ENCODE measurements at places on chromosomes 2 and 18. TPM values are rescaled to one million over a fixed set of nuclear protein-coding genes. Genes with fewer than 3 reads are reported as not detected.

MAP3K19 gene
- not detected for total RNA-seq

CD302 gene
- 32.8 TPM for total RNA-seq

CHRND gene
- not detected for total RNA-seq

RNF25 gene
- 20.8 TPM for total RNA-seq

MCM6 gene
- 10.5 TPM for total RNA-seq

CLK1 gene
- 326 TPM for total RNA-seq

OTOS gene
- not detected for total RNA-seq

DSG1 gene
- not detected for total RNA-seq

TMEM182 gene
- 4.7 TPM for total RNA-seq

CYRIA gene
- 76.4 TPM for total RNA-seq

REG1A gene
- total RNA-seq: not detected

SULT1C2 gene
- total RNA-seq: 2.6 TPM

ZNF236 gene
- 24.9 TPM for total RNA-seq

ADRA2B gene
- 5.0 TPM for total RNA-seq

CSRNP3 gene
- 4.8 TPM for total RNA-seq

LIMS4 gene
- total RNA-seq: 1.4 TPM

PCARE gene
- total RNA-seq: not detected

KYNU gene
- total RNA-seq: 27.7 TPM

TSHZ1 gene
- 26.4 TPM for total RNA-seq

MBP gene
- 62.9 TPM for total RNA-seq

ATP8B1 gene
- total RNA-seq: 13.8 TPM

All from spleen (tissue), 13 donors.